ENCODE measurements at places on chromosomes 3 and 15.

GRCh38 chr15:40034186-40034946, 4.6 kb downstream of the SRP14 start:
- H3K27me3 ChIP-seq = no peaks in the 10 kb centered on the region
- H3K36me3 ChIP-seq = peaks cover 20% of the 10 kb centered on the region
- no peak overlapping the region for H3K27ac ChIP-seq
- H3K4me1 ChIP-seq = no peaks in the 10 kb centered on the region
- no peak overlapping the region for H3K4me3 ChIP-seq

GRCh38 chr15:42742149-42742548, 5.2 kb upstream of the CDAN1 start:
- H3K36me3 ChIP-seq = no peaks in the 10 kb centered on the region
- H3K27ac ChIP-seq = no peak overlapping the region
- no peak overlapping the region for H3K4me3 ChIP-seq
- H3K4me1 ChIP-seq = no peaks in the 10 kb centered on the region
- H3K27me3 ChIP-seq = no peaks in the 10 kb centered on the region

DNA sequence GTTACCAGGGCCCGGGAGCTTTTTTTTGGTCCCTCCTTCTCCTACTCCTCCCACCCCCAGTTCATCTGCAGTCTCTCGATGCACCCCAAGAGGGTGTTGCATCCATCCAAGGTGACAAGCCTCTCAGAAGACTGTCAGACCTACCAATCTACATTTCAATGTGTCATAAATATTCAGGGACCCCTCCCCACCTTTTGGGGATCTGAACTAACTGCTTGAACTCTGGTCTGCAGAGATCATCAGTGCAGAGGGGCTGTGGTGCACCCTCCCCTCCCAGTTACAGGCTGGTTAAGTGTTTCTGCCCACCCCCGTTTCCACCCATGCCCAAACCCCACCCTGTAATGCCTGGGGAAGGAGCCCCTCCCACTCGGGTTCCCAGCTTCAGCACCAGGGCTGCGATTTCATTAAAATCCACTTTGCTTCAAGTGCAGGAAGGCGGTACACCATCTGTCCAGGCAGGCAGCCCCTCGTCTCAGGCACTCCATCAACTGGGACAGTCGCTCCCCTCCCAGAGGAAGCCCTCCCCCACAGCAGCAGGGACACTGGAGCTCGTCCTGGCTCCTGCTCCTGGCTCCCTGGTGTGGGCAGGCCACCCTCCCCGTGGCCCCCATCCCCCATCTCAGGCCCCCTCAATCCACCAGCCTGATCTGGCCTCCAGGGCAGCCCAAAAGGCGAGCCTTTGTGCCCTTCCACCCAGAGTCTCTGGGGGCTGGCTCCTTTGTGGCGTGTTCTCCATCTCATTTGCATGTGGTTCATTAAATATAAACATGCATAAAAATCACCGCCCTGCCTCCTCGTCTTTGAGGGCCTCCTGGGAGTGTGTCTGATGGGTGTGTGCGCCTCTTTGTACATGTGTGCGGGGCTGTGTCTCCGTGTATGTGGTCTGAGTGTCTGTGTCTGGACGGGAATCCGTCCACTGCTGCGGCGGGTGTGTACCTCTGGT, 32.3 kb downstream of the RNU5B-1 start:
- H3K27me3 ChIP-seq = no peaks in the 10 kb centered on the region
- DNase-seq = no peak
- no peak overlapping the region for H3K27ac ChIP-seq
- no peak overlapping the region for H3K4me3 ChIP-seq

- H3K27ac ChIP-seq = no peak overlapping the region
- H3K4me1 ChIP-seq = no peaks in the 10 kb centered on the region
- H3K36me3 ChIP-seq = no peaks in the 10 kb centered on the region
- DNase-seq = no peak
- H3K27me3 ChIP-seq = no peaks in the 10 kb centered on the region
Observed at GRCh38 chr3:184738982-184739381, 27.1 kb upstream of the MAGEF1 start.

DNA sequence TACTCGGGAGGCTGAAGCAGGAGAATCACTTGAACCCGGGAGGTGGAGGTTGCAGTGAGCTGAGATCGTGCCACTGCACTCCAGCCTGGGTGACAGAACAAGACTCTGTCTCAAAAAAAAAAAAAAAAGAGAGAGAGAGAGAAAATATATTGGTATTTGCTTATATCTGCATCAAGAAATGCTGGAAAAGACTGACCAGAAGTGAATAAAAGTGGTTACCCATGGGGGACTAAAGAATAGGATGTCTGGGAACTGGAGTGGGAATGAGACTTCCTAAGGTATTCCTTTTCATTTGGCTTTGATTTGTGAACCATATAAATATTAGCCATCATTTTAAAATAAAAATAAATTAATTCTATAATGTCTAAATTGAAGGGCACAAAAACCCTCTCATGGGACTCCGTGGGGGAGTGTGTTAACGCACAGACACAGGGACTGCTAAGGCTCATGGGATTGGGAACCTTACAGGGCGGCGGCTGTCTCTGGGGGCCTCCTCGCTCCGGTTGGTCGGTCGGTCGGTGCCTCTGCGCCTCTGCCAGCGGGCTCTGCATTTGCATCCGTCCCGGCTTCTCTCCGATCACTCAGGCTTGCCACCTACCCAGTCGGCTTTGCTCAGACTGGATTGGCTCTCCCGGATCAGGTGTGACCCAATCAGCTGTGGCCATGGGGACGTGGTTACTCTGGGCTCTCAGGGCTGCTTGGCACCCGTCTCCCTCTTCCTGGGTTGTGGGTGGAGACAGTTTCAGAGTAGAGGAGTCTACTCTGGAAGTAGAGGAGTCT, 12.7 kb upstream of the TSPAN3 start:
- no peaks in the 10 kb centered on the region for H3K27me3 ChIP-seq
- H3K4me3 ChIP-seq = peak overlapping the region; percentile 18
- peak; percentile 93 for DNase-seq
- H3K4me1 ChIP-seq = no peaks in the 10 kb centered on the region
- no peaks in the 10 kb centered on the region for H3K36me3 ChIP-seq

GRCh38 chr3:122562923-122563716, 980 bp downstream of the PARP9 start:
- H3K4me3 ChIP-seq = peak overlapping the region; percentile 66
- H3K36me3 ChIP-seq = peaks cover 10% of the 10 kb centered on the region
- H3K4me1 ChIP-seq = no peaks in the 10 kb centered on the region

- no peak overlapping the region for H3K4me3 ChIP-seq
- no peaks in the 10 kb centered on the region for H3K4me1 ChIP-seq
- no peak for DNase-seq
- no peak overlapping the region for H3K27ac ChIP-seq
- H3K27me3 ChIP-seq = no peaks in the 10 kb centered on the region
Observed at GRCh38 chr3:187717572-187717971, 15.2 kb upstream of the RTP2 start.

GRCh38 chr3:171123915-171124314, 97.4 kb upstream of the SLC2A2 start:
- H3K36me3 ChIP-seq = no peaks in the 10 kb centered on the region
- H3K27ac ChIP-seq = no peak overlapping the region
- no peaks in the 10 kb centered on the region for H3K4me1 ChIP-seq

GRCh38 chr3:23633261-23633960, 172.3 kb upstream of the UBE2E1 start:
- no peaks in the 10 kb centered on the region for H3K27me3 ChIP-seq
- H3K36me3 ChIP-seq = no peaks in the 10 kb centered on the region
- H3K27ac ChIP-seq = no peak overlapping the region
- no peak for DNase-seq
- H3K4me1 ChIP-seq = no peaks in the 10 kb centered on the region

GRCh38 chr15:101277943-101278564, 769 bp upstream of the SELENOS start:
- peak overlapping the region; percentile 97 for H3K4me3 ChIP-seq
- DNase-seq = peak; percentile 34
- H3K27ac ChIP-seq = peak overlapping the region; percentile 92

GRCh38 chr15:72751751-72752455, 31.7 kb downstream of the ADPGK start:
- DNase-seq = no peak
- H3K4me3 ChIP-seq = no peak overlapping the region
- H3K36me3 ChIP-seq = peaks cover 9% of the 10 kb centered on the region
- no peak overlapping the region for H3K27ac ChIP-seq

GRCh38 chr3:105827959-105828358, 40.9 kb downstream of the CBLB start:
- no peaks in the 10 kb centered on the region for H3K36me3 ChIP-seq
- H3K4me3 ChIP-seq = no peak overlapping the region
- peak; percentile 46 for DNase-seq
- no peaks in the 10 kb centered on the region for H3K27me3 ChIP-seq
- H3K27ac ChIP-seq = no peak overlapping the region

GRCh38 chr15:99098991-99099390, 5.9 kb upstream of the SYNM start:
- no peak overlapping the region for H3K4me3 ChIP-seq
- no peak overlapping the region for H3K27ac ChIP-seq
- no peaks in the 10 kb centered on the region for H3K4me1 ChIP-seq
- H3K36me3 ChIP-seq = no peaks in the 10 kb centered on the region

DNA sequence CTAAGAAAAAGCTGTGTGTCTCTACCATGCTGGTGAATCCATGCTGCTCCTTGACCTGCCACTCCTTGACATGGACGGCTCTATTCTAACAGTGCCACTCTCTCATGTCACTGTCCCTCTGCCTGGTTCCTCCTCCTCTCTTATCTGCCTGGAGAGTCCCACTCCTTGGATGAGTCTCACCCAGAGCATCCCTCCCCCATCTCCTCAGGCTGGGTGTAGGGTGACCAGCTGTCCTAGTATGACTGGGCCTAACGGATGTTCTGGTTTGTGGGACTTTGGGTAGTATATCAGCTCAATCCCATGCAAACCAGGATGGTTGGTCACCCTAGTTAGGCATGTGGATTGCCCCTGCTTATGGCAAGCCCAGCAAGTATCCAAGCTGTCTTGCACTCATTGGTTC, 54.3 kb downstream of the LIPC start:
- H3K4me1 ChIP-seq = peaks cover 3% of the 10 kb centered on the region
- H3K27ac ChIP-seq = no peak overlapping the region
- H3K36me3 ChIP-seq = no peaks in the 10 kb centered on the region
- H3K4me3 ChIP-seq = no peak overlapping the region

- no peak overlapping the region for H3K4me3 ChIP-seq
- H3K36me3 ChIP-seq = no peaks in the 10 kb centered on the region
- H3K4me1 ChIP-seq = no peaks in the 10 kb centered on the region
- no peaks in the 10 kb centered on the region for H3K27me3 ChIP-seq
- no peak overlapping the region for H3K27ac ChIP-seq
- DNase-seq = no peak
Observed at GRCh38 chr3:89488800-89489580, 381.6 kb downstream of the EPHA3 start.

DNA sequence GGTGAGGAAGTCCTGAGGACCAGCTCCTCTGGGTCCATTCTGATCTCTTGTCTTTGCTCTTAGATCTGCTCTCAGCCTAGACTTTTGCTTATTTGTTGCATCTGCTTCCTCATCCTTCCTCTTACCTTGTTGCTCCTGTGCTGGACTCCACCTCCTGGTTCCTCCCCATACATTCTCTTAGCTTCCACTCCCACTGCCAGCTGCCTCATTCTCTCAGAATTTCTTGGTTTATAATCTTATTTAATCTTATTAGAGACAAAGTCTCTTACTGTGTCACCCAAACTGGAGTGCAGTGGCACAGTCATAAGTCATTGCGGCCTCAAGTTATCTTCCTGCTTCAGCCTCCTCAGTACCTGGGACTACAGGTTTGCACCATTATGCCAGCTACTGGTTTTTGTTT, 68.2 kb upstream of the PSMD6 start:
- no peaks in the 10 kb centered on the region for H3K27me3 ChIP-seq
- H3K27ac ChIP-seq = no peak overlapping the region
- no peak overlapping the region for H3K4me3 ChIP-seq
- no peak for DNase-seq

GRCh38 chr15:53746101-53746500, 13.4 kb downstream of the WDR72 start:
- H3K4me3 ChIP-seq = no peak overlapping the region
- no peaks in the 10 kb centered on the region for H3K36me3 ChIP-seq
- H3K27ac ChIP-seq = no peak overlapping the region
- DNase-seq = no peak

GRCh38 chr15:49742381-49742780, 121.5 kb downstream of the DTWD1 start:
- DNase-seq = peak; percentile 81
- no peaks in the 10 kb centered on the region for H3K36me3 ChIP-seq
- no peaks in the 10 kb centered on the region for H3K27me3 ChIP-seq
- peak overlapping the region; percentile 81 for H3K27ac ChIP-seq
- no peak overlapping the region for H3K4me3 ChIP-seq
- H3K4me1 ChIP-seq = no peaks in the 10 kb centered on the region

DNA sequence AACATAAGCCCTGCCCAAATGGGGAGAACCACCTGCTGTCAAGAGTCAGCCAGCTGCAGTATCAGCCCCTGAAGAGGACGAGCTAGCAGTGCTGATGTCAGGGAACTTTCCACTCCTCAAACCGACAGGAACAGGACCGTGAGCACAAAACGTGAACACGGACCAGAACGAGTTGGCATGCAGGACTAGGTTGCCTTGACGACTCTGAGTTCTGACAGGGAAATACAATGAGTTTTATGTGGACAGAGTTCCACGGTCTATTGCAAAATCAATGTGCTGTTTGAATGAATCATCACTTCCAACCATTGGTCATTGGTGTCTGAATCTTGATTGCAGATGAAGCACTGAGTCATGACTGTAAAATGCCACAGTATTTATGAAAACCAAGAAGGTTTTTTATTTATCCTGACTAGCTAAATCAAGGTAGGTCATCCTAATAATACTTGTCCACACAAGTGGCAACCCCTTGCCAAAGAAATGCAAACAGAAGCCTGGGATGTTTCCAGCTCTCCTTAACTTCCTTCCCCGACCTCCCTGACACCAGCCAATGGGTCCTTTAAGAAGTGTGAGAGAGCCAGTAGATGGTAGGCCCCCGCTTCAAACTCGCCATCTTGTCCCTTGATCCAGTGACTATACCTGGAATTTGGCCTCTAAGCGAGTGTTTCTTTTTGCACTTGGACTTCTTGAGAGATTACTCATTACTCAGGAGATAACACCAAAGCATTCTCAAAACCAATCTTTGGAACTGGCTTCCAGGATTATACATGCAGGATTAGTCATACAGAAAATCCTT, 119.6 kb downstream of the ASB7 start:
- H3K27me3 ChIP-seq = no peaks in the 10 kb centered on the region
- no peaks in the 10 kb centered on the region for H3K4me1 ChIP-seq
- H3K27ac ChIP-seq = peak overlapping the region; percentile 28
- peak; percentile 50 for DNase-seq
- H3K36me3 ChIP-seq = no peaks in the 10 kb centered on the region

GRCh38 chr15:23401627-23402026, 45.4 kb downstream of the GOLGA6L2 start:
- no peak overlapping the region for H3K4me3 ChIP-seq
- H3K27me3 ChIP-seq = no peaks in the 10 kb centered on the region
- no peak for DNase-seq
- no peaks in the 10 kb centered on the region for H3K4me1 ChIP-seq

DNA sequence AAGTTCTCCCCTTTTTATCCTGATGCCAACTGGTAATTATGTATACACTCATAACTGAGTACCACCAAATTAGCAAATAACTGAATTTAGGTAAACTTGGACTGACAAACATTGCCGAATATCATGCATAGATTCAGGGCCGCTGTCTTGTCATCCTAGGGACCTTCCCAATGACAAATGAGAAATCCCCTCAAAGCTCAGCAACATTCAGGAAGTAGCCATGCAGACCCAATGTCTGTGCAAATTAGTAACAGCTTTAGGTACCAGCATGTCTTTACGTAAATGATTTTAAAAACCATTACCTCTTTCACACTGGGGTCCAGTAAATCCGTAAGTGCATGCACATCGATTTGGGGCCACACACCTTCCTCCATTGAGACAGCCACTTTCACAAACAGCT, 49.5 kb downstream of the FBN1 start:
- no peaks in the 10 kb centered on the region for H3K4me1 ChIP-seq
- no peak overlapping the region for H3K4me3 ChIP-seq
- no peaks in the 10 kb centered on the region for H3K36me3 ChIP-seq
- DNase-seq = no peak
